ENCODE measurements at places on chromosomes 2 and 18.

DNA sequence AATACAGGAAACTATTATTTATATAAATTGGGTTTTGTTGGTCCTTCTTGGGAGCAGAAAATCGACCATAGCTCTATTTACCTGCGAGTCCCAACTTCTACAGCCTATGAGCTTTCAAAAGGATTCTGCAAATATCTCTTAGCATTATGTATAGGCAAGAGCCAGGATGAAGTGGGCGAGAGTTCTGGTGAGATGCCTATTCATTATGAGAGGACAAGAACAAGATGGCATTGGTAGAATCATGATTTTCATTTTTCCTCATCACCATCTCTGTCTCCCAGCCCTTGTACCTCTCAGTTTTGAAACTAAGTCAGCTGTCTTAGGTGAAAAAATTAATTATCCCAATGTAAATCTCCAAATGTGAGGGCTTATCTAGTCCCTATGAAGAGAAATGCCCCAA is 25.0 kb downstream of the WIPF1 start:
- DNase-seq: no peak

- DNase-seq: peak; percentile 90
Observed at GRCh38 chr18:63320123-63320974, 780 bp upstream of the BCL2 start.

GRCh38 chr2:133331436-133331835 is 236.8 kb downstream of the NCKAP5 start:
- no peak for DNase-seq

DNA sequence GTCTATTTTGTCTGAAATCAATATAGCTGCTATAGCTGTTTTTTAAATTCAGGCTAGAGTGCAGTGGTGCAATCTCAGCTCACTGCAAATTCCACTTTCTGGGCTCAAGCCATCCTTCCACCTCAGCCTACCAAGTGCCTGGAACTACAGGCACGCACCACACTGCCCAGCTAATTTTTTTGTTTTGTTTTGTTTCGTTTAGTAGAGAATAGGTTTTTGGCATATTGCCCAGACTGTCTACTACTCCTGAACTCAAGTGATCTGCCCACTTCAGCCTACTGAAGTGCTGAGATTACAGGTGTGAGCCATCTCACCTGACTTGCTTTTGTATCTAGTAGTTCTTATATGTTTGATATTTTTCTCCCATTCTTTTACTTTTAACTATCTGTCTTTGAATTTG is 259.7 kb downstream of the CDH19 start:
- DNase-seq: no peak

DNA sequence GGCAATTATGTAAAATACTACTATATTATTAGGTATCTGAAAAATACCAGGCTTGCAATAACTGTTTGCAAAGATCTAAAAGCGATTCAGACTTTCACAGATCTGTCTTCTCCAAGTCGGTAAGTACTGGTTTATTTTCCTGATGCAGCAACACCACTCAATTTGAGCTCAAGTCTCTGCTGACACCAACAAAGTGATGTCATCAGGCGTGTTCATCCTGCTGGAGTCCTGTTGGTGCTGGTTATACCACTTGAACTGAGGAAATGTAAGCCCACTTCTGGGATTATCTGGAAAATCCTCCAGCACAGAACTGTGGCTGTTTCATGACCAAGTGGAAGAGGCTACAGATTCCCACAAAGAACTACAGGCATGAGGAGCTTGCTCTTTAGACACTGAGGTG is 267.6 kb downstream of the BCL2 start:
- DNase-seq: no peak

DNA sequence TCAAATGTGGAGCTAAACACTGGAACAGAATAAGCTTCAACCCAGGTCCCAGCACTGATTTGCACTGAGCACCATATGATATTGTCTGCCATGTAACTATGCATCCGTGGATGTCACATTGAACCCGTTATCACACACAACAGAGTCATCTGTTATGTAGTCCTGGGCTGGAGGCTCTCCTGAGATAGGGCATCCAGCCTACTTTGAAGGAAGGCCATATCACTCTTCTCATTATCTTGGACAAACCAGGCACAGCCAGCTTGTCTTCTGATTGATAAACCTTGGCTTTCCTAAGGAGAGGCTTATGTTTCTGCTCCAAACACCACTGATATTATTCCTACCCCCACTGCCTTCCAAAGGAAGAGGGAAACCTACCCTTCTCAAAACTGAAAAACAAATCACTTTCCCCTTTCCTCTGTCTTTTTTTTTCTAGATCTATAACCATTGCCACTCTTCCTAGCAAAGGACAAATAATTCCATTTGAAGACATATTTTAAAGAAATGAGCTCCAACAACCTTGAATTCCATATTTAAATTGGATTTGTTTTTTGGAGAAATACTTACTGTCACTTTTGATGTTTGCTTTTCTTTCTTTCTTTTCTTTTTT is 16.4 kb downstream of the RSAD2 start:
- DNase-seq: no peak

- DNase-seq: peak; percentile 30
Observed at GRCh38 chr18:40355726-40356125, 1599.3 kb upstream of the PIK3C3 start.

- no peak for DNase-seq
Observed at GRCh38 chr2:45973426-45973825, 322.0 kb downstream of the PRKCE start.

- peak; percentile 1 for DNase-seq
Observed at GRCh38 chr2:210475706-210476105, 853 bp downstream of the LANCL1 start.

GRCh38 chr18:8610459-8610851 is 1.2 kb downstream of the RAB12 start:
- DNase-seq: peak; percentile 45

DNA sequence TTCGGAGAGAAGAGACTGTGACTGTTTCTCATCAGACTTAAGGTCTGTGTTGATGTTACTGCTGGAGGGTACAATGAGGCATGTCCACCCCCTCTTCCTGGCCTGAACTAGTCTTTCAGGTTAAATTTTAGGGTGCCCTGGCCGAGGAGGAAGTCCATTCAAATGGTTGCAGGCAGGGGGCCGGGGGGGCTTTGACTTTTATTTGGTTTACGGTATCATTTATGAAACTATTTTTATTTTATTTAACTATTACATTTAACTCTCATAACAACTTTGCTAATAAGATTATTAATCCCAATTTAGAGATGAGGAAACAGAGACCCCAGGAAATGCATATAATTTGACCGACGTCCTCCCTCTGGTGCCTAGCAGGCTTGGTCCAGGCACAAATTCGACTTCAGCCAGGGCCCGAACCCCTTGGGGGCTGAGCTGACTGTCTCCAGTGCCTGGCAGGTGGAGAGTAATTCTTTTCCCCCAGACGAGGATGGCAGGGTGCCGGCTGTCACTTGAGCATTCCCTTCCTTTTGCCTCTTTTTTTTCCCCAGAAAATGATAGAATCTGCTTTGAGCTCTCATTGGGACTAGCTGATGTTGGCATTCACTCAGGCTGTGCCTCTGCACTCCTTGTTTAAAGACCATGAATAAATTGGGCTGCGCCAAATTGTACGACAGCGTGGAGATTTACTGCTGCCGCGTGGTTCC is 255.3 kb upstream of the SALL3 start:
- no peak for DNase-seq

GRCh38 chr2:51698021-51698420 is 666.1 kb upstream of the NRXN1 start:
- no peak for DNase-seq

DNA sequence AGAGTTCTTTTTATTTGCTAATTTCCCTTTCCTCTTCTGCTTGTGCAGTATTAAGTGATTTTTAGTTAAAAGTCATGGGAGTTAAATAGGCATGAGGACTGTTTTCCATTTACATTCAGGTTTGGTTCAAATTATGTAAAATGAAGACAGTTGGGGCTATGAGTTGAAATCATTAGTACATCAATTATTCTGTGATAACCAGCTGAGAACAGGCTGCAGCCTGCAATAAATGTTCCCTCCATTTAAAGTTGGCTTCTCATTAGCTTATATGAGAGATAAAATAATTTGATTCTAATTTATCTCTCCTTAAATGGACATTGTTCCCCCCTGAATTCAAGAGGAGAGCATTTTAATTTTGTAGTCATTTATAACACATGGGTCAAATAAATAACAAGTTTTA is 48.3 kb downstream of the RHBDD1 start:
- no peak for DNase-seq

DNA sequence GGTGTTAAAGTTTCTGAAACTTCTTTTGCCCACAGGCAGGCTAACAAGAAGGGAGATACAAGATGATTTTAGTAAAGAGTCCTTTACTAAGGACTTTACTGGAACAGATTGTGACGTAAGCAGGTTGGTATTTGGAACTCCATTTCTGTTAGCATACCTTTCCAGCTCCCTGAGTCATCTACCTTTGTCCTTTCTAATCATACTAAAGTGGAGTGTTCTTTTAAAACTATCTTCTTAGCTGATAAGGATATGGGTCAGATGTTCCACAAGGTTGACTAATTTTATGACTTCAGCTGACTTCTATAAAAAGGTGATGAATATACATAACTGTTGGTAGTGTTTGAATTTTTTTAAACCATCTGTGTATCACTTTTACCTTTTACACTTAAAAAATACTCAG is 21.1 kb downstream of the UGP2 start:
- DNase-seq: no peak

DNA sequence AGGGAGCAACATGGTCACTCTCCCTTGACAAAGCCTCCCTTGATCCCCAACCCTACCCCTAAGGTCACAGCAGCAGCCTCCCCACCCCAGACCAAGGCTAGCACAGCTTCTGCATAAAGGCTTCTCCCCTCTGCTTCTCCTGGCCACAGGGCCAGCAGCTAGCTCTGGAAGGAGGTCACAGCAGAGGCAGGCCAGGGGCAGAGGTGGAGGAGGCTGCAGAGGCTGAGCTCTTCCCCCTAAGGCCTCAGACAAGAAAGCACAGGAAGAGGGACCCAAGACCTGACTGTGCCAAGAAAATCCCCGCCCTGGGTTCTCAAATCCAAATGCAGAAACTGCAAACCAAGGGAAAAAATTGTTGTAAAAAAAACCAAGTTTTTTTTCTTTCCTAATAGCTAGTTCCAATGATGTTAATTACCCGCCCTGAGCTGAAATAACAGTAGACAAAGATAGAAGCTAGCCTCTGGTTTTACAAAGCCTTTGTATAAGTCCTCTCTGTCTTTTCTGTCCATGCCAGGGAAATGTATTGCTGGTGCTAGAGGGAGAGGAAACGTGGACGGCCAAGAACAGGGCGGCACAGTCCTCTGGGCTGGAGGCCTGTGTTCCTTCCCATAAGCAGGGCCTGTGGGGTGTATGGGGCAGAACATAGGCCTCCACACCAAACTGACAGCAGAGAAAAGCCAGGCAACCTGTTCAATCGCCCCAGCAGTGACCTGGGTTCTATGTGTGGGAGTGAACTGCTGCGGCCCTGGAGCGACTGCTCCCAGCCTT is 79.5 kb downstream of the POLR1A start:
- no peak for DNase-seq

- DNase-seq: peak; percentile 82
Observed at GRCh38 chr18:28855524-28855923, 678.6 kb upstream of the CDH2 start.

Data from cardiac fibroblast (primary cell).